ENCODE measurements at places on chromosomes 1 and 21. TPM values are rescaled to one million over a fixed set of nuclear protein-coding genes. Genes with fewer than 3 reads are reported as not detected.
A peak's percentile ranks its signal among the peaks of the same experiment; 100 is the strongest.

DNA sequence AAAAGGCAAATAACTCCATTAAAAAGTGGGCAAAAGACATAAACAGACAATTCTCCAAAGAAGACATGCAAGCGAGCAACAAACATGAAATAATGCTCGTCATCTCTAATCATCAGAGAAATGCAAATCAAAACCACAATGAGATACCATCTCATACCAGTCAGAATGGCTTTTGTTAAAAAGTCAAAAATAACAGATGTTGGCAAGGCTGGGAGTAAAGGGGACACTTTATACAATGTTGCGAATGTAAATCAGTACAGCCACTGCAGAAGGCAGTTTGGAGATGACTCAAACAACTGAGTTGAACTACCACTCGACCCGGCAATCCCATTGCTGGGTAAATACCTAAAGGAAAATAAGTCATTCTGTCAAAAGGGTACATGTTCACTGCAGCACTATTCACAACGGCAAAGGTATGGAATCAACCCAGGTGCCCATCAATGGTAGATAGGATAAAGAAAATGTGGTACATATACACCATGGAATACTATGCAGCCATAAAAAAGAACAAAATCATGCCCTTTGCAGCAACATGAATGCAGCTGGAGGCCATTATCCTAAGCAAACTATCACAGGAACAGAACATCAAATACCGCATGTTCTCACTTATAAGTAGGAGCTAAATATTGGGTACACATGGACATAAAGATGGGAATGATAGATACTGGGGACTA, 25.9 kb downstream of the TSPAN2 start:
- H3K27me3 ChIP-seq, result no peaks in the 10 kb centered on the region
- H3K4me1 ChIP-seq, result peaks cover 22% of the 10 kb centered on the region
- DNase-seq, result peak; percentile 30
- H3K36me3 ChIP-seq, result no peaks in the 10 kb centered on the region
- peak overlapping the region; percentile 93 for H3K27ac ChIP-seq
- peak overlapping the region; percentile 27 for H3K4me3 ChIP-seq

DNA sequence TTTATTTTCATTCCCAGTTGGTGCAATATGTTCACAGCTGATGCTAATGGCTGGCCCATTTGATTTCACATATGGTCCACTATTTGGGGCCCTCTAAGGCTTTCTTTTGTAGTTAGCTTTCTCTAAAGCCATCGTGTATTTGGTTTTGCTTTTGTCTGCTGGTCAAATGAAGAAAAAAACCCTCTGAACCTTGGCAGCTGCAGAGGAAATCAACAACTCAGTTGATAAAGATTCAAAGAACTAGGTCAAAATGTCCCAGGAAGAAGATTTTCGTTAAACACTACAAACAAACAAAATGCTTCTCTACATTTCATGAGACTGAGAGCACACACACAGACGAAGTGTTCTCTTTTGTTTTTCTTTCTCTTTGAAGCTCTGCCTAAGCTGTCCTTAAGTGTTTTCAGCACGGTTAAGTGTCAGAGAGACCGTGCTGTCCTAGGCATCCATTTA, 655.0 kb downstream of the RWDD3 start:
- H3K36me3 ChIP-seq, result no peaks in the 10 kb centered on the region
- H3K27me3 ChIP-seq, result no peaks in the 10 kb centered on the region

DNA sequence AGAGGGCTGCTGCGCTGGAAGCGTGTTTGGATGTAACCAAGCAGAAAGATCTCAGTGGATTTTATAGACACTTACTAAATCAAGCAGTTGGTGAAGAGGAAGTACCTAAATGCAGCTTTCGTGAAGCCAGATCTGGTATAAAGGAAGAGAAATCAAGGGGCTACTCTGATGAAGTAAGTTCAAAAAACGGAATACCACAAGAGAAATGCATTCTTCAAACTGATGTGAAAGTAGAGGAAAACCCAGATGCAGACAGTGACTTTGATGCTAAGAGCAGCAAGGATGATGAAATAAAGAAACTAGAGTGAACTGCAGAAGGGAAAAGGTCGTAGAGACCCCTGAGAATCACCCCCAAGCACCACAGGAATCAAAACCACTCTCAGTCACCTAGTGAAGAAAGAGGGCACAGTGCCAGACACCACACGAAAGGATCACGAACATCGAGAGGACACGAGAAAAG, 40.8 kb upstream of the NEXN start:
- H3K4me1 ChIP-seq, result no peaks in the 10 kb centered on the region
- peaks cover 16% of the 10 kb centered on the region for H3K36me3 ChIP-seq
- no peak overlapping the region for H3K4me3 ChIP-seq
- no peak for DNase-seq
- H3K27ac ChIP-seq, result no peak overlapping the region

Gene UBE2U
- not detected for total RNA-seq

Gene MYOG
- not detected for total RNA-seq
